ENCODE measurements at places on chromosomes 11 and 22.

DNA sequence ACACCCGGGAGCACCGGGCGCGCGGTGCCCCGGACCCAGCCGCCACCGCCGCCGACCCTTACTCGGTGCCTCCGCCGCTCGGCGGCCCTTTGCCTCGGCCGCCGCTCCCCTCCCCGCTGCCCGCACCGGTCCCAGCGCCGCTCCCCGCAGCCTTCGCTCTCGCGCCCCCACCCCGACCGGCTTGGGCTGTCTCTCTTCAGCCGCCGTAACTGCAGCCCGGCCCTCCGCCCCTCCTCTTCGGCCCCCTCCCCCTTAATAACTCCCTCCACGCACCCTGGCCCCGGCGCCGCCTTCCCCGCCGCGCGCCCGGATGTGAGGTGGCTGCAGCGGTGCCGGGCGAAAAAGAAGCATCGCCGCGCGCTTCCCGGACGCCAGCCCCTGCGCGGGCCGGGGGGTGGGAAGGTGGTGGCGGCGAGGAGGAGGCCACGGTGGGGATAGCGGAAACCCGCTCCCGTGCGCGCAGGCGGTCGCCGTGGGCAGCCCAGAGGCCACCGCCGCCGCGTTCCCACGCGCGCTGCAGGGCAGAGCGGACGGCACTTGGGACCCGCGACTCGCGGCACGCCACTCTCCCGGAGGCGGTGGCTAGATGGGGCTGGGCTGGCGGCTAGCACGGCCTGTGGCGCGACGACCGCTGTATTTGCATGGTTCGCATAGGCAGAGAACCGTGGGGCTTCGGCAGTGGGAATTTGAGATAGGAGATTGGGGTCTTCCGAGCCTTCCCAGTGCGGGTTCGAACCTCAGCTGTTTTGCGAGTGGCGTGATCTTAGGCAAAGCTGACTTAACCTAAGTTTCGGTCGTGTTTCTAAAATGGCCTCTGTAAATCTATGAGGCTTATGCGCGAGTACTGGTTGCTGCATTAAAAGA lies at the start of gene EIF4ENIF1:
Gene EIF4ENIF1, minus strand, starts transcription at position 211 of the 864 bp plus-strand sequence. CDS start 1,124 bp downstream, outside the sequence.
- H3K4me1 ChIP-seq = peaks cover 14% of the 10 kb centered on the region
- H3K27ac ChIP-seq = peak within 1 kb of the TSS; percentile 92
- peak within 1 kb of the TSS; percentile 85 for H3K4me3 ChIP-seq
- H3K36me3 ChIP-seq = no peaks in the 10 kb centered on the region

GRCh38 chr22:26679003-26679629 lies 21.7 kb downstream of the MIAT start:
- H3K27ac ChIP-seq = no peak overlapping the region
- peak; percentile 61 for DNase-seq
- H3K4me3 ChIP-seq = no peak overlapping the region
- no peaks in the 10 kb centered on the region for H3K27me3 ChIP-seq

GRCh38 chr11:72098741-72099140 lies 4.4 kb downstream of the LAMTOR1 start:
- no peak for DNase-seq
- no peak overlapping the region for H3K27ac ChIP-seq
- peaks cover 10% of the 10 kb centered on the region for H3K4me1 ChIP-seq
- no peak overlapping the region for H3K4me3 ChIP-seq
- H3K36me3 ChIP-seq = peaks cover 5% of the 10 kb centered on the region
- no peaks in the 10 kb centered on the region for H3K27me3 ChIP-seq

- DNase-seq = no peak
- no peak overlapping the region for H3K27ac ChIP-seq
- no peak overlapping the region for H3K4me3 ChIP-seq
- no peaks in the 10 kb centered on the region for H3K36me3 ChIP-seq
Measured at GRCh38 chr11:127625402-127625801, 624.8 kb upstream of the KIRREL3 start.

DNA sequence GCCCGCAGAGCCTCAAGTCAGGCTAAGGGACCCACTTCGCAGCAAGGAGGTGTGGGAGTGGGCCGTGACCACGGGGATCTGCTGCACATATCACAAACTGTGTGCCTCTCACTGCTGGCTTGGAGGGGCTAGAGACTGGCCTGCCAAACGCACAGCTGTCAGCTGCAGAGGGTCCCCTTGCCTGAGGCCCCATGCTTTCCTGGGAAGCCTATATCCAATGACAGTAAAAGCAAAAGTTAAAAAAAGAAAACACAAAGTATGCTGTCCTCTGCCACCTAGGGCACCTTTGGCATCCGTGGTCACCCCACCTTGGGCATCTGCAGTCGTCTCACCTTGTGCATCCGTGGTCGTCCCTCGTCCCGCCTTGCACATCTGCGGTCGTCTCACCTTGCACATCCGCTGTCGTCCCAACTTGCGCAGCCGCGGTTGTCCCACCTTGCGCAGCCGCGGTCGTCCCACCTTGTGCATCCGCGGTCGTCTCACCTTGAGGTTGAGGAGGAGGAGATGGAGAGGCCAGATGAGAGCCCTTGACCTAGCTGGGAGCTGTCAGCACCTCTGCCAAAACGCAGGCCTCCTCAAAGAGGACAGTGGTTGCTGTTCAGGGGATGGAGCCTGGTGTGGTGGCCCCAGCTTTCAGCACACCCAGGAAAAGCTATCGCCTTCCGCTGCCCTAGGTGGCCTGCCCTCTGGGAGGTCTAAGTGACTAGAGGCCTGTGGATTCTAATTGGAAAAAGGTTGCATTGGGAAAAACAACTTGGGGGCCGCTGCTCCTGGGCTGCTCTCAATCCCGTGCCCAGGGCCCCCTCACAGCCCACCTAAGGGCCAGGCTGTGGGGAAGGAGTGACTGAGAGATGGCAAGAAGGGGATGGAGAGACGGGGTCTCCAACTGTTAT lies 90.5 kb downstream of the MYEOV start:
- H3K27ac ChIP-seq = no peak overlapping the region
- DNase-seq = no peak
- no peaks in the 10 kb centered on the region for H3K4me1 ChIP-seq
- H3K4me3 ChIP-seq = no peak overlapping the region

DNA sequence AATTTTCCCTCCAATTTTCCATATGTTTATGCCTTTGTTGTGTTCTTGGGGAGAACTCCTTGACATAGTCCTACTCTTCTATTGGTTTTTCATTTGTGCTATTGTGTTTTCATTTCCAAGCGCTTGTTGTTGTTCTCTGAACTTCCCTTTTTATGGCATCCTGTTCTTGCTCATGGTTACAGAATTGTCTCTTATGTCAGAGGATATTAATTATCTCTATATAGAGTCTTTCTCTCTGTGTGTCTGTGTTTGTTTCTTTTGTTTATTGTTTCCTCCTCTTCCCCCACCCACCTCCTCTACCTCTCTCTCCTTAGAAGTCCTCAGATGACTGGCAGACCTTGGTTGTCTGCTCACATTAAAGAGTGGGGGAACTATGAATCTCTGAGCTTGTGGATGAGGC lies 69.9 kb downstream of the HORMAD2 start:
- DNase-seq = no peak
- no peak overlapping the region for H3K4me3 ChIP-seq
- no peaks in the 10 kb centered on the region for H3K4me1 ChIP-seq
- H3K27me3 ChIP-seq = peaks cover 3% of the 10 kb centered on the region
